ENCODE measurements at places on chromosomes 4 and X. TPM values are rescaled to one million over a fixed set of nuclear protein-coding genes. Genes with fewer than 3 reads are reported as not detected.

The GUF1 gene
- 11.6 TPM for polyA plus RNA-seq

The KCND1 gene
- polyA plus RNA-seq, result not detected

The KIAA1210 gene
- polyA plus RNA-seq, result not detected

The HTN3 gene
- polyA plus RNA-seq, result not detected

The WDR17 gene
- polyA plus RNA-seq, result 43.7 TPM

The ADH1A gene
- polyA plus RNA-seq, result not detected

The F9 gene
- not detected for polyA plus RNA-seq
